Astrocyte of the cerebellum (primary cell): ENCODE measurements at places on chromosomes 7 and 10.

GRCh38 chr7:21884496-21884895 lies 61.2 kb downstream of the CDCA7L start:
- no peak for DNase-seq

DNA sequence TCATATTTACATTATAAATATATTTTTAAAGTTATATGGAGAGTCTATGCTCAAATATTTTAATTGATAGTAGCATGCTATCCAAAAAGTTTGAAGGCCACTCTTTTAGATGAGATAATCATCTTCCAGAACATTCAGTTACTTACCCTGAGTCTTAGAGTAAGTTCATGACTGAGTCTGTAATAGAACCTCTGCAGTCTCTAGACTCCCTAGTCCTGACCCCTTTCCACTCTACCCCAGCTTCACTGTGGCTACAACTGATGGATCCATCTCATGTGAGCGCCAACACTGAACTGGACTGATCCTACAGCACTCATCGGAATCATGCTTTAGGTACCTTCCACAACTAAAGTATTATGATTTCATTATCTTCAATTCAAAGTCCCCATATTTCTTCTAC lies 10.1 kb downstream of the HACD1 start:
- no peak for DNase-seq

DNA sequence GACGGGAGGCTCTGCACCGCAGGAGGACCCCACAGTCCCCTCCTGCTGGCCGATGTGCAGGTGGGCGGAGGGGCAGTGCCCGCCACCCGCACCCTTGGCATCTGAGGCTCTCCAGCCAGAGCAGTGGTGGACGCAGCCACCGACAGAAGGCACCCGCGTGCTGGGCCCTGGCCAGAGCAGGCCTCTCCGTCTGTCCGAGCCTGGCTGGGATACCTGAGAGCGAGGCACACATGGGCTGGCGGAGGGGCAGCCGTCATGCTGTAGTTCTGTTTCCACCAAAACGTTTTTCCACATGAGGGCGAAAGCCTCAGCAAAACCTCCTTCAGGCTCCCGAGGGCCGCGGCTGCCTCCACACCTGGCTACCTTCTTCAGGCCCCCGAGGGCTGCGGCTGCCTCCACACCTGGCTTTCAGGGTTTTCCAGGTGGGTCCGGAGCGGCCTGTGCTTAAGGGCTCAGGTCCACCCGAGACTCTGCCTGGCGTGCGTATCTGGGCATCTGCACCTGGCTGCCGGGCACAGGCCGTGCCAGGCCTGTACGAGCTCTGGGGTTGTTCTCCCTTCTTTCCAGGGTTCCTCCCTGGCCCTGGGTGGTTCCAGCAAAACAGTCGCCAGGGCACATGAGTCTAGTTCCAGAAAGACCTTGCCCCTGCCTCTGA lies 115.5 kb downstream of the INPP5A start:
- DNase-seq: no peak

- DNase-seq: no peak
These were observed 452.5 kb downstream of the PLXNA4 start for GRCh38 chr7:132123773-132124172.

DNA sequence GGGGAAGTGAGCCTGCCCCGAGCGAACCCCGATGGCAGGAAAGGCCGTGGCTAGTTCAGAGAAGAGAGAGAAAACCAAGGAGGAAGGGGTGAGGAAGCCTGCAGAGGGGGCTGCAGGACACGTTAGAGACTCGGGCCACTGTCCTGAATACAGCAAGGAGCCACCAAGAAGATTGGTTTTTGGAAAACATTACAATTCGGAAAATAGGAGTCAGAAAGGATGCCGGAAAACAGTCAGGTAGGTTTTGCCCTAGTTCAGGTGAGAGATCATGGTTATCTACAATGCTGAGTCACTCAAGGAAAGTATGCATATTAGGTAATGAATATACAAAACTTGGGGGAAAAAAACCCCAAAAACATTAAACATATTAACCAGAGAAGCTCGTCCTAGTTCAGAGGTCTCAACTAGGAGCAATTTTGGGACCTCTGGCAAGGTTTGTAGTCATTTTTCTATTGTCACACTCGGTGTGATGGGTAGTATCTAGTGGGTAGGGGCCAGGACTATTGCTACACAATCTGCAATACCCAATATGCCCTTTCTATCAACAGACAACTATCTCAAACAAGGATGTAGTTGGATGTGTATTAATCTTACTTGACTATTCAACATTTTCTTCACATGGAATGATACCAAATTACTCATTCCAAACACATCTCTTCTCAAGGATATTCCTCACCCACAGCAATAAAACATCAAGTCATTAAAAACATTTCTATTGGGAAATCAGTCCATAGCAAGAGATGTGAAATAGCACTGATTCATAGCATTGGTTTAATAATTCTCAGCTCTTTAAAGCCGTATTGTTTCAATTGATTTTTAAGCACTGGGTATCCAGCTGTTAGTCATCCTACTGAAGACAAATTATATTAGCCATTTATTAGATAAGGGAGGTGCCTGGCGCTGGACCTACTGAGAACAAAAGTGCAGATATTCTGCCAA lies 74.4 kb upstream of the RSU1 start:
- DNase-seq: peak; percentile 33

DNA sequence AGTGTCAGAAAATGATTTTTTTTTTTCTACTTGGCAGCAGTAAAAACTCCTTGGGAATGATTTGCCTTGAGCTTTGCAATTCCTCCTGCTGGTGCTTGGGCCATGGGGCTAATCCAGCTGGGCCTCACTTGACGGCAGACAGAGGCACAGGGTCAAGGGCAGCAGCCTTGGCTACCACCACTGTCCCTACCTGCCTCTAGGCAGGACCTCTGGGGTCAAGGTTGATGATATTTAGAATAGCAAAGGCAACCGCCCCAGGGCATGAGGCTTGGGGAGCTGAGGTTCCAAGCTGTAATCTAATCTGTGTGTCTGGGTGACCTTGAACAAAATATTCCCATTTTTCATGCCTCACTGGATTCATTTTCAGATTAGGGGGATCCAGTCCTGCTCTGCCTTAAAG lies 327.4 kb downstream of the PLXNA4 start:
- DNase-seq: no peak

DNA sequence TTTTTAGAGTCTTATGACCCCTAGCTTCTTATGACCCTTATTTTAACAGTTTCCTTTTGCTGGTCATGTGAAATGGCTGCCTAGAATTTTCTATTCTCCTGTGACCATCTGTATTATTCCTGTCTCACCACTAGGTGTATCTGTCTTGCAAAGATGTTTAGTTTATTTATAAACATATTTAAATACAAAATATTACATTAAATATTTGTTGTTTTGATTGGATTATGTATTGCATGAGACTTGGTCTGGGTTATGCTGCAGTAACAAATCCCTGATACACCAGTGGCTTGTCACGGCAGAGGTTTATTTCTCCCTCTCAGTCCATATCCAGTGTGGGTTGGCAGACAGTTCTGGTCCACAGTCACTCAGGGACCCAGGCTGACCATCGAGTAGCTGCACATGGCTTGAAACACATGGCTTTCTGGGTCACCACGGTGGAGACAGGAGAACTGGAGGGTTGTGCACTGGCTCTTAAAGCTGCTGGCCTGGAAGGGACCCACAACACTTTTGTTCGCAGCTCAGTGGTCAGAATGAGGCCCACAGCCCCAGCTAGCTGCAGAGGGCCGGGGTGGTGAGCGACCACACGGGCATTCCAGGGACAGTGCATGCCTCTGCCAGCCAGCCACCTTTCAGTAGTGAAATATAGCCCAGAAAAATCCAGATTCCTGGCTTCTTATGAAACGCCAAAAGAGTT lies 7.4 kb downstream of the RASSF4 start:
- no peak for DNase-seq

DNA sequence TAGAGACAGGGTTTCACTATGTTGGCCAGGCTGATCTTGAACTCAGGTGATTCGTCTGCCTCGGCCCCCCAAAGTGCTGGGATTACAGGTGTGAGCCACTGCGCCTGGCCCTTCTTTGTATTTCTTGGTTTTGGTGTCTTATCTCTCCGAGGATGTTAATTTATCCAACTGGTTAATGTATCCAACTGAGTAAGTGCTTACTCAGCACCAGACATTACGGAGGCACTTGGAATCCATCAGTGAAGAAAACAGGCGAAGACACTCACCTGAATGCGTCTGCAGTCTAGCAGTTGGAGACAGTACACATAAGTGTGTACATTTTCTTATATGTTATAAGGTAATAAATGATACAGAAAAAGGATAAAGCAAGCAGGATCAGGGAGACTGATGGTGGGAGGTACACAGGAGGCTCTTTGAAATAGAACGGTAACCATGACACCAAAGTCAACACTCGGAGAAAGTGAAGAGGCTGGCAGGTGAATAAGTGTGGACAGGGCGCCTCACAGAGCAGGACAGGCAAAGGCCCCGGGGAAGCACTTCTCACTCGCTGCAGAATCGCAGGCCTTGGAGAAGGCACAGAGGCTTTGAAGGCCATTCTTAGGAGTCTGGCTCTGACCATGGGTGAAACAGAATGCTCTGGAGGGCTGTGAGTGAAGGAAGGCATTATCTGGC lies 73.1 kb downstream of the LANCL2 start:
- no peak for DNase-seq

- DNase-seq: no peak
These were observed 13.6 kb downstream of the SUMF2 start for GRCh38 chr7:56077681-56078080.

- no peak for DNase-seq
These were observed 95.9 kb downstream of the ZNRF2 start for GRCh38 chr7:30380294-30380693.

DNA sequence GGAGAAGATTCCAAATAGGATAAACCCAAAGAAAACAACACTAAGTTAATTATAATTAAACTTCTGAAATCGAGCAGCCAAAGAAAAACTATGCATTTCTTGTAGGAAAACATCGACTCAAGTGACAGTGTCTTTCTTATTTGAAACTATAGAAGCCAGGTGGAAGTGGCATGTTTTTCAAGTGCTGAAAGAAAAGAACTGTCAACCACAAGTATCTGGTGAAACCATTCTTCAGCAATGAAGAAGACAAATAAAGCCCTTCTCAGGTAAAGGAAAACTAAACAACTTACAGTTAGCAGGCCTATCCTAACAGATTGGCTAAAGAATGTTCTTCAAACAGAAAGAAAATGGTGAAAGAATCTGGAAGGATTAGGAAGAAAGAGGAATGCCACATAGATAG lies 71.4 kb upstream of the MSRB2 start:
- DNase-seq: no peak

- no peak for DNase-seq
These were observed 99.6 kb upstream of the PCDH15 start for GRCh38 chr10:54900584-54900983.

DNA sequence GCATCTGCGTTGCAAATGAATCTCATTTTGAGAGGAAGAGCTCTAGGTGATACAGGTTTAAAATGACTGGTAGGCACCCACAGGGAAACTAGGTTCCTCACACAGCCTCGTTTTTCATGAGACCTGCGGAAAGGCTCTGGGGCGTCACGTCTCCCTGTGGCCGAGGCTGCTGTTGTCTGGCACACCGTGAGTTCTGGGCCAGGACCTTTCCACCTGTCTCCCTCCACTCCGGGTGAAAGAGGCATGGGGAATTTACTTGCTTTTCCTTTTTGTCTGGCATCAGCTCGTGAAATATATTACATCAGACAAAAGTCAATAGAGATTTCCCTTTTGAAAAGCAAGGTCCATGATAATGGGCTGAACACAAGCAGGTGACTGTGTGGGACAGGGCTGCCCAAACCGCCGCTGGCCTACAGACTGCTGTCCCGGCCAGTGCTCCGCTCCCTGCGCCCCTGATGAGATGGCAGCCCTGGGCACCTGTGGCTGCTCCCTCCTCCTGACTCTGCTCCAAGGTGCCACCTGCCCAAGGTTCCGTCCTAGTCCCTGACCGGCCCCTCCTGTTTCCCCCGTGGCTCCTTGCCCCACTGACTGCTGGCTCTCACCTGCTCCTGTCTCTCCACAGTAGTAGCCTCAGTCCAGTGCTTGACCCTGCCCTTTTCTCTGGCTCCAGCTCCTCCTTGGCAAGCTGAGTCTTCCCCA lies 109.6 kb downstream of the NKX6-2 start:
- no peak for DNase-seq

DNA sequence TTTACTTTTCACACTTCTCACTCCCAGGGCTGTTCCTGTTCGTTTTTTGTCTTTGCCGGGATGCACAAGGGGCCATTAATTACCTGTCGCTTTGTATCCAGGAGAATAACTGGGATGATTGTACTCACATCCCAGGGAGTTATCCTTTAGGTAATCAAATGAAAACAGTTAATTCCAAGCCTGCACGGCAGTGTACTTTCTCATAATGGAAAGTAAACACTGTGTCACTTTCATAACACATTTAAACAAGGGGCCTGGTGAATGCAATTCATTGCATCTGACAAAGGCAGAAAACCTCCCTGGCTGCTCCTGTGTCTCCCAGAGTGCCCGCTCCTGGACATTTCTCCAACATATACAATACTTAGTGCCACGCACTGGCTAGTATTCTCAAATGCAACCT lies 138.7 kb upstream of the CELF2 start:
- DNase-seq: no peak

GRCh38 chr10:3115685-3116084 lies 48.3 kb downstream of the PFKP start:
- no peak for DNase-seq

DNA sequence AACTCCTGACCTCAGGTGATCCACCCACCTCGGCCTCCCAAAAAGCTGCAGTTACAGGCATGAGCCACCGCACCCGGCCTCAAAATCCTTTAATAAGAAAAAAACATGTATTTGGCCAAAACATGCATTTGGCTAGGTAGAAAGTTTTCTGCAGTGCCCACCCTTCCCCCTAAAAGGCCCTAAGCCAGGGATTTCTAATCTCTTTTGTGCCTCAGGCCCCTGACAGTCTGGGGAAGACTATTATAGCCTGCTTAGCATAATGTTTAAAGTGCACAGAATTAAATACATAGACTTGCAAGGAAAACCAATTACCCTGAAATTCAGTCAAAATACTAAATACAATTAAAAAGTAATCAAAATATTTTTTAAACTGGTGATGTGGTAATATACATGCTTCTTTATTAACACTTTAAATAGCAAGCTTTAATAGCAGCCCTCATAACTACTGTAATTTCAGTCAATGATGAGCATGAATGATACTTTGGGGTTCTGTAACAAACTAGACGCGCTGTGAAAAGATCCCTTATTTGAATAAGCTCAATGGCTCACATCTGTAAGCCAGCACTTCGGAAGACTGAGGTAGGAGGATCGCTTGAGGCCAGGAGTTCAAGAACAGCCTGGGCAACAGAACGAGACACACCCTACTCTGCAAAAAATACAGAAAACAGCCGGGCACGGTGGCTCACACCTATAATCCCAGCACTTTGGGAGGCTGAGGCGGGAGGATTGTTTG lies 29.9 kb downstream of the SPDYE6 start:
- no peak for DNase-seq
